Aorta (tissue), 5 donors: ENCODE measurements at places on chromosomes 12 and 14. TPM values are rescaled to one million over a fixed set of nuclear protein-coding genes. Genes with fewer than 3 reads are reported as not detected.

The AQP5 gene
- total RNA-seq, result 1.2 TPM

The YEATS4 gene
- 11.6 TPM for total RNA-seq

The NEUROD4 gene
- not detected for total RNA-seq

The PRDM4 gene
- total RNA-seq, result 26.7 TPM

The FGF6 gene
- total RNA-seq, result not detected

The LEMD3 gene
- 32.0 TPM for total RNA-seq

The CCDC197 gene
- not detected for total RNA-seq

The PROX2 gene
- total RNA-seq, result not detected

The KICS2 gene
- total RNA-seq, result 6.2 TPM
